ENCODE measurements at places on chromosomes 3 and 15. TPM values are rescaled to one million over a fixed set of nuclear protein-coding genes. Genes with fewer than 3 reads are reported as not detected.

GRCh38 chr3:18499301-18499700 lies 74.2 kb upstream of the SATB1 start:
- DNase-seq = no peak

GRCh38 chr3:127299276-127299675 lies 11.4 kb upstream of the PRR20G start:
- no peak for DNase-seq

DNA sequence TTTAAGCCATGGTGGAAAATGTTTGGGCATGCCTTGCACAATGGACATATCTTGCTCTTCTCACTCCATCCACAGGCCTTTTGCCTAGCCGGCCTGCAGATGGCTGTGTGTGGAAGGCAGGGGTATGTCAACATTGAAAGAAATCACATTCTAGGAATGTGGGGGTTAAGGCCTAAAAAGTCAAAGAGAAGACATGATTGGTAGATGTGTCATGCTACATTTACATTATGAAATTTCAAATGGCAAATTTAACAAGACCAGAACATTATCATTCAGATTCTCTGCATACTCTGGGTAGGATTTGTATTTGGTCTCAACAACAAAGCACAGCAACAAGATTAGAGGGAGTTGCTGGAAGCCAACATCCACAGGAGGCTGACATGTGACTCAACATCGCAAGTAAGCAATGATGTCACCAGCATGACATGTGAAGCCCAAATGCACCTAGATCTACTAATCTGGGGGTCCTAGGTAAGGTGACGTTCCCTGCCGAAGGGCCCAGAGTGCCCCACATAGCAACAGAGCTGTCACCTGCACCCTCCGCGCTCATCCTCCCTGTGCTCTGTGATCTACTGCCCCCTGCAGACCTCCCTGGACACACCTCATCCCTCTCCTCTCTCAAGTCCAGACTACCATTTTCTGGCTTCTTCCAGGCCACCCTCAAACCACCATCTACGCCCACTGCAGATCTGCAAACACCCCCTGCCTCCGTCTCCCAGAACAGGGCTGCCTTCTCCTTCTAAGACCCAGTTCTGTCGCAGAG lies 39.4 kb downstream of the CLDN18 start:
- DNase-seq = no peak

DNA sequence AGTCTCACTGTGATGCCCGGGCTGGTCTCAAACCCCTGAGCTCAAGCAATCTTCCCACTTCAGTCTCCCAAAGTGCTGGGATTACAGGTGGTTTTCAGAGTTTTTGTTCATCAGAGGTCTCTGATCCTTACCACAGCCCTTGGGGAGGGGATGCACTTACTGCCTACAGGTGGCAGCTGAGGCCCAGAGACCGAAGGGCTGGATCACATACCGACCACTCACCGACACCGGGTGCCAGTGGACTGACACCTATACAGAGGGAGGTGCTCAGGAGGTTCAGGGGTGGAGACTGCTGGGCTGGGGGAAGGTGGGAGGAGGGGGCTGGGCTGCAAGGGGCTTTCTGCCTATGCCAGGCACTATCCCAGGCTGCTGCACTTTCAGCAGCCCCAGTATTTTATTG lies 19.5 kb downstream of the DUSP7 start:
- no peak for DNase-seq

GRCh38 chr3:59482684-59483083 lies 432.9 kb upstream of the CFAP20DC start:
- no peak for DNase-seq

MYO9A gene
- 12.9 TPM for total RNA-seq

MYLK gene
- 36.6 TPM for total RNA-seq

CYP19A1 gene
- not detected for total RNA-seq
